IPS DF 19.7 (cell line): ENCODE measurements at places on chromosomes 1 and 21.

- no peak for DNase-seq
These were observed 55.0 kb downstream of the ALG14 start for GRCh38 chr1:95017775-95018174.

GRCh38 chr21:35682904-35683549 is 377.3 kb downstream of the SETD4 start:
- no peak for DNase-seq

DNA sequence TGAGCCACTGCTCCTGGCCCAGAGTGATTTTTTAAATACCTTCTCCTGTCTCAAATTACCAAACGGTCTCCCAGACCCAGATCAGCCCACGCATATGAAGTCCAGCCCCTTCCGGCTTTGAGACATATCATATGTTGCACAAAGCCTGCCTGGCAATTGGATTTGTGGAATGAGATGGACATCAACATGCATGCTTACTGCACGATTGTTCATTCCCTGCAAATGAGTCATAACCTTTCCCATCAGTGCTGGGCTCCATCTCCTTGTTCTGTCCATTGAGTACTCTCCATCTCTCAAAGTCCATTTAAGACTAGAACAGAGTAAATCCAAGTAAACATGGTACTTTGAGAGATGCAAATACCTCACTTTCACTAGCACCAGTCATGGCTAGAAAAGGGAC is 612.2 kb upstream of the USP24 start:
- no peak for DNase-seq

DNA sequence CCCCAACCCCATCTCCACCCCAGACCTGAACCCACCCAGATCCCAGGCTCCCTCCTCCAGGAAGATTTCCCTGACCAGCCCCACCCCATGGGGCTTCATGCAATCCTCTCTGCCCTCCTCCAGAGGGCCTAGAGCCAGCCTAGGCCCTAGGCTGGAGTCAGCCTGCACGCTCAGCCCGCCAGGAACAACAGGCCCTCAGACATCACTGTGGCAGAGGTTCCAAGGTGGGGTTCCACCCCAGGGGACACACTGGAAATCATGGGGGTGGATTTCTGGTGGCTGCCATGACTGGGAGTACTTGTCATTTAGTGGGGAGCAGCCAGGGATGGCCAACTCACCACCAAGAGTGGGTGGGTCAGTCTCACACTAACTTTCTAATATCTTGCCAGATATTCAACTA is 122.0 kb downstream of the GLIS1 start:
- DNase-seq = no peak

DNA sequence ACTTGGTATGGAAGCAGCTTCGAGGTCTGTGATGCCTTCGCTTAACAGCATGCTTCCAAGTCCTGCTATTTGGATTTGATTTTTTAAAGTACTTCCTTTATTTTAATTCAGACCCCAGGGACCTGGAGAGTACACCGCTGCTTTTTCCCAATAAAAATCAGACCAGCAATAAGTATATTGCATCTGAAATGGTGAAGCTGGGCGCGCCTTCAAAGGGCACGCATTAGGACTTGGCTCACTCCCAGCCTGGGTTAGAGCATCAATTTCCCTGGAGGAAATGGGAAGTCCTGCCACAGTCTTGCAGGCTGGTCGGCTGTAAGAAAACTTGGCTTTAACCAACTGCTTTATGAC is 325.1 kb downstream of the RRAGC start:
- no peak for DNase-seq

- no peak for DNase-seq
These were observed 45.4 kb downstream of the ADSS2 start for GRCh38 chr1:244406337-244406736.

GRCh38 chr1:47870946-47871676 is 126.1 kb downstream of the TRABD2B start:
- DNase-seq = no peak

DNA sequence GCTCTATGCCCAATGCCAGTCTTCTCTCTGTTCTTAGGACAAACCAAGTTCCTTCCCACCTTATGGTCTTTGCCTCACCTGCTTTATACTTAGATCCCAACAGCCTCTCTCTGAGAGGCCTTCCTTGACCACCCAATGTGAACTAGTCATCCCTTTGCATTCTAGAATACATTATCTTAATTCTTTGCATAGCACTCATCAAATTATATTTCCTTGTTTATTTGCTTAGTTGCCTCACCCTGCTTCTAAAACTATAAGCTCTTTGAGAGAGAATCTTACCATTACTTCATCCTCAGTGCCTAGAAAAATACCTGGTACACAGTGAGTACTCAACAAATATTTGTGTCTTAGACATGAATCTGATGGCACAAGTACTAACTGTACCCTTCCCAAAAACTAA is 8.0 kb downstream of the PIGP start:
- no peak for DNase-seq

DNA sequence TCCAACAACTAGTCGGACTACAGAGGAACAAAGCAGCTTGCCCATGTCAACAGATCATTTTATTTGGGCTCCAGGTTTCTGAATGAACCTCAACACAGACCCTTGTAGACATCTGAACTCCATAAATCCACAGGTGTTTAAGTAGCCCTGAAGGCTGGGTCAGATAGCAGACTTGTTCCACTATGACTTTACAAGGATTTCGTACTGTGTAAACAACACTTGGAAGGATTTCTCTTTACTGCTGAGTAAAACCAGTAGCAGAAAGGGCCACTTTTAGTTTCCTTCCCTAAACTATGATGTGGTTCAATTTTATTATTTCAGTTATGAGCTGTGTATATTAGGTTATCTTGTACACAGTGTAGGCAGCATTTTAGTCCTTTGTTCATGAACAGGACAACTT is 316.4 kb upstream of the ADGRL2 start:
- no peak for DNase-seq
